ENCODE measurements at places on chromosomes 6 and 20. TPM values are rescaled to one million over a fixed set of nuclear protein-coding genes. Genes with fewer than 3 reads are reported as not detected.
A peak's percentile ranks its signal among the peaks of the same experiment; 100 is the strongest.

DNA sequence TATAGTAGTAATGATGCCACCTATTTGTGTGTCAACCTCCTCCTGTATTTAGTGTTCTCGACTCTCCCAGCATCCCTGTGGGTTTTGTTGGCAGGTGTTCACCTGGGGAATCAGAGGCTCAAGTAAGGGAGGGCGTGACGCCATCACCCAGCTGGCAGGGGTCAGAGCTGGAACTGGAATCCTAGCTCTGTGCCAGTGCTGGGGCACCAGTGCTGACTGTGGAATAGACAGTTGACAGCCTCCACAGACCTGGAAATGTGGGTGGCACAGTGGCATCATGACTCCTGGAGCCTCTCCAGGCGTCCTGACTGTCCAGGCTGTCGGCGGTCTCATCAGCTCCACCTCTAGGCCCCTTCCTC, 102.8 kb downstream of the SYCP2 start:
- DNase-seq = no peak

GRCh38 chr6:46776070-46776712, 17.0 kb upstream of the MEP1A start:
- DNase-seq = no peak

DNA sequence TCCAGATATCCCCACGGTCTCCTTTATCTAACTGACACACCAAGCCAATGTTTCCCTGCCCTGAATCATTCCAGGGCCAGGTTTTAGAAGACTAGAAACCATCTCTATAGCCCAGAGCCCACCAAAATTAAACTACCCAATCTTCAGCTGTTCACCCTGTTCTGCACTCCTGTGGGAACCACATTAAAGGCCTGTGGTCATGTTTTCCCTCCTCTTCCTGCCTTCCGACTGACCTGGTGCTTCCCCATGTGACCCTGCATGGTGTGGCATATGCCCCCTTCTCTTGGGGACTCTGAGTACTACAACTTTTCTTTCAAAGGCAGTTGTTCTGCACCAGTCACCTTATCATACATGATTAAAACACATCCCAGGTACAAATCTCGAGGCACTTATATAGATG, 155.0 kb downstream of the TMEM200A start:
- DNase-seq = no peak

DNA sequence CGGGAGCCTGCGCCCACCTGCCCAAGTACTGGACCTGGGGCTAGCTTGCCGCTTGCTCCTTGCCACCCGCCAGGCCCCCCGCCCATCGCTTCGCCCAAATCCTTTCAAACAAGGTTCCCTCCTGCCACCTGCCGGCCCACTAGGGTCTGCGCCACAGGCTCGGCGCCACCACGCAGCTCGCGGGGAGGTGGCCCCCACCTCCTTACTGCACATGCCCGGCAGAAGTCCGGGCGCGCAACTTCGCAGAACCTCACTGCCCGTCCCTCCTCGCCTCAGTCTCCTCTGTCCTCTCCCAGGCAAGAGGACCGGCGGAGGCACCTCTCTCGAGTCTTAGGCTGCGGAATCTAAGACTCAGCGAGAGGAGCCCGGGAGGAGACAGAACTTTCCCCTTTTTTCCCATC, 11.2 kb downstream of the GNAS-AS1 start:
- no peak for DNase-seq

DNA sequence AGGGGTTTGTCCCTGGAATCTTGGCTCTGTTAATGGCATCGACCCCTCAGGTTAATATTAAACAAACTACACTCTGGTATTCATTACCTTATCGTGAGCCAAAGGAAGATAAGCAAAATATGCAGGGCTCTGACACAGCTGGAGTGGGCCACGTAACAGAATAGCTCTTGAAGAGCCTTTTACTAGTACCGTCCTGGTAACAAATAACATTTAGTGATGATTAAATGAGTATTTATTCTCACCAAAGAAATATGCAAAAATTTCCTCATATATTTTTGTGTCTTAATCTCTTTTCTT, 20.1 kb upstream of the UTRN start:
- DNase-seq = no peak

- DNase-seq = no peak
These were observed 808.4 kb upstream of the CITED2 start for GRCh38 chr6:140182821-140183220.

Gene FOXA2
- total RNA-seq = not detected

DNA sequence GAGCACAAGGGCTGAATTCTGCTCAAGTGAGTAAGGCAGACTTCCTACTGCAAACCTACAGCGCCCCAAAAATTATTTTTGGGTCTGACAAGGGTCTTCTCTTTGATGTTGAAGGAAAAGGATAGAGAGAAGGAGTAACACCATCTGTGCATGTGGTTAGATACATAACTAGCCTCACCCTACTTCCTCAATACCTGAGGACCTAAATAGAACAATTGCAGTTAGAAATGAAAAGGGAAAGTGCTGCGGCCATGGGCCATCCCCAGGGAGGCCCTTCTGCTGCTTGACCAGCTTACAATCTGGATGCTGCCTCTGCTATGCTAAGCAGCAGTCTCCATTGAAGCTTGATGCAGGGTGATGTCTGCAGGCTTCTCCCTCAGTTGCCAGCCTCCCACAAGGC, 63.2 kb upstream of the ARMH2 start:
- no peak for DNase-seq

GRCh38 chr6:28239636-28240035, 12.4 kb downstream of the ZKSCAN4 start:
- DNase-seq = no peak

- DNase-seq = no peak
These were observed 17.8 kb upstream of the RSPO3 start for GRCh38 chr6:127100510-127101140.

DNA sequence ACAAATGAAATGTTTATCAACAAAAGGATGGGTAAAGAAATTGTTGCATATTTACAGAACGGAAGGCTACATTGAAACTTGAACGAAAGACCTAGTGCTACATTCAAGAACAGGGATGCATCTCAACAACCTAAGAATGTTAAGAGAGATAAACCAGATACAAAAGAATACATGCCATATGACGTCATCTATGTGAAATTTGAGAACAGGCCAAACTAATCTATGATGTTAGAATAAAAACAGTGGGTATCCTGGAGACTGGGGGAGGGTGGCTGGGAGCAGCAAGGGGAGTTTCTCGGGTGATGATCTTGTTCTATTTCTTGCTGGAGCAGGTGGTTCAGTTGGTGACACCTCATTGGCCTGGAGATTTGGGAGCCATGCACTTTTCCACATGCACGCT, 81.5 kb downstream of the SULF2 start:
- DNase-seq = no peak

- no peak for DNase-seq
These were observed 13.5 kb upstream of the MDFI start for GRCh38 chr6:41624621-41625380.

GRCh38 chr20:53480913-53481312, 112.7 kb downstream of the ZNF217 start:
- DNase-seq = no peak

DNA sequence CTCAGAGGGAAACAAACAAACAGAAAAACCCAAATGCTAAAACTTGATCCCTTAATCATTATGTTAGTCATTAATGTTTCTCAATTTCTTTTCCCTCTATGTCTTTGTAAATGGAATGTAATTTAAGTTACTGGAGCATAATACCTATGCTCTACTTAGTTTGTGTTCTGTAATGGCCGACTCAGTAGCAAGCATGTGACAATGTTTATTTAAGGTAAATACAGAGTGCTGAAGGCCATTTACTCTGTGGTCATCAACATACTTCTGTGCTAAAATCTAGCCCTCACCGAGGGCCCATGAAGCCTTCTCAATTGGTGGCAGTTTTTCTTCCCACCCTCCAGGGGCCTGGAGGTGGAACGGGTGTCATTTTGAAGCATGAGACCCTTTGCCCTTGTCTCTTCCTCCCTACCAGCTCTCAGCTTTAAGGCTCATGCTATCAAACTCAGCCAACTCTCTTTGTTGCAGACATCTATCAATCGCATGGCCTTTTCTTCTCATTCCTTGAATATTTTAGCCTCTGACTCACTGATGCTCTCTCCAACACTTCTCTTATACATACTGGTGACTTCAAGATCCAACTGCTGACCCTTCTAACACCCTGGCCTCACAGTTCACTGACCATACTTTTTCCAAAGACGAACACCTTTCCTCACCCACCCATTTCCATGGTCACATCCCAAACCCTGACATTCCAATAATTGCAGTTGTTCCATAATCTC, 48.2 kb downstream of the STX7 start:
- no peak for DNase-seq

Gene KCNK5
- total RNA-seq = 41.5 TPM

Gene SRC
- 3.5 TPM for total RNA-seq

Gene KCNK16
- not detected for total RNA-seq

GRCh38 chr6:1665214-1665613, 55.5 kb downstream of the FOXC1 start:
- no peak for DNase-seq

Gene KCNG1
- total RNA-seq = 2.2 TPM

Gene PDE7B
- total RNA-seq = 27.6 TPM

Gene GABRR1
- not detected for total RNA-seq

DNA sequence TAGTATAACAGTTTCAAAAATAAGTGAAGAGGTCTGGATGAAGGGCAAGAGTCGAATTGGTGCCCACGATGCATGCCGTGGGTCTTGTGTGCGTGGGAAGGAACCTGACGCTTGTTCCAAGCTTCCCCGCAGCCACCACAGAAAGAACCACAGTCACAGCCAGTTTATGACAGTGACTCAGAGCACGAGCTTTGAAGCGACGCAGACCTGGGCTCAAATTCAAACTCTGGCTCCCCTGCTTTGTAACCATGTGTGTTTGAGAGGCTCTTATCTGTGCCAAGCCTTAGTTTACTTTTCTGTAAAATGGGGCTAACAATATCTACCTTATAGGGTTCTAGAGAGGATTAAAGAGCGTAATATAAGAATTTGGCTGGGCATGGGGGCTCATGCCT, 65.5 kb downstream of the SYNJ2 start:
- DNase-seq = peak; percentile 40

DNA sequence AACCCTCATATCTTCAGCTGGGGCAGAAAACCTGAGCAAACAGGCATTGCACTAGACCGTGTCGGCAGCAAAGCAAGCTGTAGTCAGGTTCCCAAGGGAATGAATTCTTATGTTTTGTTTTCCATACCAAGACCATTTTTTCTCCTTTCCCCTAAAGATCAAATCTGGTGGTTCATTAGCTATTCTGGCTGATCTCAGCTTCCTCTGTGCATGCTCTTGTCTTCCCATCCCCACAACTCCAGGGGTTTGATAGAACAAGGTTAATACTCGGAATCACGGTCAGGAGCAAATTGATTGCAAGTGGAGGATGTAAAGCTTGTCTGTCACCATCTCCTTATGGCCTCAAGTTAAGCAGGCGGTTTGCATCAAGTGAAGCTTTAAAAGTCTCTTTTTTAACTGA, 778.8 kb downstream of the KIF16B start:
- DNase-seq = no peak

Gene EYS
- total RNA-seq = not detected

- DNase-seq = no peak
These were observed 11.5 kb upstream of the SSR1 start for GRCh38 chr6:7324520-7324919.

DNA sequence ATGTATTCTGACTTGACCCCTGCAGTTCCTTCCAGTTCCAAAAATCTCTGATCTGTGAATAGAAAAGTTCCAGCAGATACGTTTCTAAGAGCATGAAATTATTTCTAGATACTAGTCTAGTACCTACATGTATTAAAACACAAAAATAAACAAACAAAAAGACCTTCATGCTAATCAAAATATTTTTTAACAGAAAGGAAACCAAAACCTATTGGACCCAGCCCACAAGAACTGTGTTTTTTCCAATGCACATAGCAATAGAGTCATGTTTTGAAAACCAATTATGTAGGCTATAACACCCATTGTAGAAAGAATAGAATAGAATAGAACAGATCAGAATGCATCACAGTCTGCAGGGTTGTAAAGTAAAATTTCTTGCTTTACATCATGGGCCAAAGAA, 158.6 kb upstream of the TNFAIP3 start:
- DNase-seq = no peak

Gene SMLR1
- total RNA-seq = not detected

DNA sequence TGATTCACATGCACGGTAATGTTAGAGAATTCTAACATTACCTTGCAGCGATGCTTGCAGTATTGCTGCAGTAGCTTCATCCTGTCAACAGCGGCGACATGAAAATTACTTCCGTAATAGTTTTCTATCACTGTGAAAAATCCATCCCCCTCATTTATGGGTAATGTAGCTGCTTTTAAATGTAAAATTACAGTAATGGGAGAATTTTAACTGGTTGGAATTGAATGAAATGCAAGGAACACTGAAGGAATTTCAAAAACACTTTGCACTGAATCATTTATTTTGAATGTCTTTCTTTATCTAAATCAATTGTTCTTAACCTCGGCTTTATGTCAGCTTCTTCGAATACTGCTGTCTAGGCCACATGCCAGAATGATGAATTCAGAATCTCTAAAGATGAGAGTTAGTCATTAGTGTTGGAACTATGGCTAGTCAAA, 102.4 kb upstream of the HIVEP1 start:
- no peak for DNase-seq

Gene SOBP
- total RNA-seq = 0.02 TPM

Gene PKIB
- 0.52 TPM for total RNA-seq

Gene SAMD3
- total RNA-seq = 3.2 TPM

Gene HRH3
- total RNA-seq = not detected

DNA sequence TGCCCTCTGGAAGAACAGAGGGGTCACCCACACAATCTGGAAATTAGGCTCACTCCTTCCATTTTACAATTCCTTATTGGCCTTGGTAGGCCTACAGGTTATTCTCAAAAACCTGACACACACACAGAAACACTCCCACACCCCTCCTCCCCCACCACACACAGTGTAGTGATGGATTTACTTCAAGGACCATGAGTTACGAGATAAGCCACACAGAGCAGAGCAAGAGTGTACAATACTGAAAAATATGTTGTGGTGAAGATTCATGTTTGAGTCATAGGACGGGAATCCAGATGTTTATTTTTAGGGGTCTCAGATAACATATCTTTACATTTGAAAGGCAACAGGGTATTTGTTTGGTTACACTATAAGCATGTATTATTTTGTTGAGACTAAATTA, 291.9 kb downstream of the PLCB1 start:
- DNase-seq = no peak

Gene AAR2
- 27.1 TPM for total RNA-seq

Gene DUSP15
- not detected for total RNA-seq

DNA sequence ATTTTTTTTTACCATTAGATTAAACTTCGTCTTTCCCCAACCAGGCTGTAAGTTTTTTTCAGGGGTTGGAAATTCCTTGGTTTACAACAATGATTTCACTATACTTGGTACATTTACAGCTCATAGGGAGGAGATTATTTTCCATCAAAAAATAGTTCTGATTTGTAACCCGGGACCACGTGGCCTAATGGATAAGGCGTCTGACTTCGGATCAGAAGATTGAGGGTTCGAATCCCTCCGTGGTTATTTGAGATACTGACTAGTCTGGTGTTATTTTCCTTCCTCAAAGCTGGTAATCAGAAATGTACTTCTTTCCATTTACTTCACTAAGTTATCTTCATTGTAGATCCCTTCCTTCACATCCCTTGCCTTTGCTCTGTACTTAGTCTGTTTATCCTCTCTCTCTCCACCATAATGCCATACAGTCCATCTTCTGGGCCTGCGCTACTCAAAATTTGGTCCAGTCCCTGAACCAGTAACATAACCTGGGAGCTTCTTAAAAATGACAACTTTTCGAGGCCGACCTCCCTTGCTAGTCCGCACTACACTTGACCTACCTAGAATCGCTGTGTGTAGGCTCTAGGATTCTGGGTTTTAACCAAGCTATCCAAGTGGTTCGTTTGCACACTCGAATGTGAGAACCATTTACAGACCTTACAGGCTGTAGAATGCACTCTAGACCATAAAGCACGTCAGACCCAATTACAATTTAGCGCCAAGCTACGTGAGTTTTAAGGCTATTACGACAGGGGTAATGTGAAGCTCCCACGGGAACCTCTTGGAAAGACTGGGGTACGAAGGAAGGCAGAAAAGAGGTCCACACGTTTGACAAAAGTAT, 42.1 kb upstream of the BTN3A2 start:
- DNase-seq = peak; percentile 60

All from activated T-helper 2 cell treated with anti-CD3 and anti-CD28 coated beads, Interferon-gamma antibody, Interleukin-2, Interleukin-4, amounts not matched to agents 10 μg/mL and 5 μg/mL and 100 μg/mL, durations not matched to agents 14 hours and 24 hours and 36 hours (primary cell).